ENCODE measurements at places on chromosomes 1 and 21.

GRCh38 chr1:240031009-240031408, 60.7 kb upstream of the FMN2 start:
- DNase-seq, result peak; percentile 35

DNA sequence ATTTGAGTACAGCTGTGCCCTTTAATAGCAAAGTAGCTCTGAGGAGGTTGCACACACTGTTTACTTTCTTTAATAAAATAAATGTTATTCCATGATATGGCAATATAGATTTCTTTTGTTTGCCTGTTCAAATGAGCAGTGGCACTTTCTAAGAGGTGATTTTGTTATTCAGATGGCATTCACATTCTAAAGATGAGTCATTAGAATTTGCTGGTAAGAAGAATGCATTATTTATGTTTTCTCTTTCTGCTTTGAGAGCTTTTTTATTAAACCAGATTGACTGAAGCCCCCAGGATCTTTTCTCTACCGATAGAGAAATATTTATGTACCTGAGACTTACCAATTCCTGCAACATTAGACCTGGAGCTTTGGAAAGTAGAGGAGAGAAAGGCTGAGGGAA, 11.2 kb upstream of the LEPR start:
- no peak for DNase-seq

DNA sequence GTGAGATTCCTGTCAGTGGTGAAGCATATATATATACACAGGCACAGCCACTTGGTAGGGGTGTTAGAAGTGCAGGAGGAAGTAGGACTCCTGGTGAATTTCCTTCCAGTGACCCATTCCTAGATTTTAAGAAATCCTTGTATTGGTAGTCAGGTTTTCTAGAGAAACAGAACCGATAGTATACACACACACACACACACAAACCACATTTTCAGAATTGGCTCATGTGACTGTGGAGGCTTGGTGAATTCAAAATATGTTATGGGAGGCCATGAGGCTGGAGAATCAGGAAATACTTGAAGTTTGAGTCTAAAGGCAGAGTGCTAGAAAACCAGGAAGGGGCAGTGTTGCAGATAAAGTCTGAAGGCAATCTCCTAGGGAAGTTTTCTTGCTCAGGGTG, 114.2 kb downstream of the FCRL5 start:
- DNase-seq, result no peak

GRCh38 chr1:171803045-171803444, 21.6 kb downstream of the METTL13 start:
- no peak for DNase-seq

DNA sequence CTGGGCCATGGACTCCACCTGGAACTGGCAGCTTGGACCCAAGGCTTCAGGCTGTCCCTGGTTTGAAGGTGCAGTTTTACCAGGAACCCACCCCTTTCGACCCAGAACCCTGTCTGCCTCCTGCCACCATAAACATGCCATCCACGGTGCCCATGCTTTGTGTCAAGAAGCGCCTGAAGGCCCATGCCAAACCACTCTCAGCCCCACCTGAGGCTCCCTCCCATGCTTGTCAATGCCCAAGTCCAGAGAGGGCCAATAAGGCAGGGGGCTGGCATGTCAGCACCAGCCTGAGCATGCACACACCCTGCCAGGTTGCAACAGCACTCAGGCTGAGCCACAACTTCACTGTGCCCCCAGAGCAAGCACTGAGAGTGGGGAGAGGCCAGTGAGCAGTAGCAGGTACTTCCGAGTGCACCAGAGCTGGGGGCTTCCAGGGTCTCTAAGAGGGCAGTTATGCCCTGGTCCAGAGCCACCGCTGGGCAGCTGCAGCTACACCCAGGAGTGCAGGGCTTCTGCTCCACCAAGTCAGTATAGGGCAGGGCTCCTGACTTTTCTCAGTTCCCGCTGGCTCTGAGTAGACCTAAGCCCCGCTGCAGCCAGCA, 1256.0 kb downstream of the AMY1C start:
- no peak for DNase-seq

GRCh38 chr1:23726686-23727085, 16.6 kb upstream of the ELOA start:
- no peak for DNase-seq

- DNase-seq, result no peak
Observed at GRCh38 chr1:63487336-63488065, 35.5 kb downstream of the ITGB3BP start.

DNA sequence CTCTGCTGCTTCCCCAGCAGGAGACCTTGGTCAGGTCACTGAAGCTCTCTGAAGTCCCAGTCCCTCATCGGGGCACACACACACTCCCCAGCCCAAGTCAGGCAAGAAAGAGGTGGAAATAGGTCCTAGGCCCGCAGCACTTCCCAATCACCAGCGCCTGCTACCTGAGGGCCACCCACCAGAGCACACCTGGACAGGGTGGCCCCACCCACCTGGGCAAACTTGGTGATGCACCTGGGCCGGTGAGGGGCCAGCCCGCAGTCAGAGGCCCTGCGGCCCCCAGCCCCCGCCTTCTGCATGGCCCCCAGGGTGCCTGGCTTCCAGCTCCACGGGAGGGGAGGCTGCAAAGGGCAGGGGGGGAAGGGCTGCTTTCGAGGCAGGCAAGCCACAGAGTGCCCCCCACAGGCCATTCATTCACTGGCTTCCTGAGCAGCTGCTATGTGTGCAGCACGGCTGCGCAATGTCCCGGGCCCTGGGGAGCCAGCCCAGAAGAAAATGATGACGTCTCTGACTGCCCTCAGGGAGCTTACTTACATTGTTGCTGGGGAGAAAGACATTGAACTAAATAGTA, 4.7 kb downstream of the SH2D5 start:
- no peak for DNase-seq

DNA sequence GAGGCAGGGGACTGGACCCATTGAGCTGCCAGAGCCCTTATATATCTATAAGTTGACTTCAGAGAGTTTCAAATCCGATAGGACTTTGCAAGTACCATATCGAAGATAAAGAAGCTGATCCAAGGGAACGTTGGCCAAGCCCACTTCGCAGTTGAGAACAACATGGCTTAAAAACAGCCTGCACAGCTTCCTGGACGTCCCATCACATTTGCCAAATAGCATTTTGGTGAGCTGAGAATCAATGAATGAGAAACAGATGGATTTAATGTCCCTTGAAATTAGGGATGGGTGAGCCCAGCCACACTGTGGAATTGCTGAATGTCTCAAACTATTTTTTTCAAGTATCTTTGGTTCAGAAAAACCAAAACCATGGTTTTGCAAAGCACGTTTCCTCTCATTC, 64.8 kb downstream of the KCNJ15 start:
- DNase-seq, result no peak

GRCh38 chr1:248841702-248842395, 3.8 kb downstream of the ZNF672 start:
- peak; percentile 43 for DNase-seq

DNA sequence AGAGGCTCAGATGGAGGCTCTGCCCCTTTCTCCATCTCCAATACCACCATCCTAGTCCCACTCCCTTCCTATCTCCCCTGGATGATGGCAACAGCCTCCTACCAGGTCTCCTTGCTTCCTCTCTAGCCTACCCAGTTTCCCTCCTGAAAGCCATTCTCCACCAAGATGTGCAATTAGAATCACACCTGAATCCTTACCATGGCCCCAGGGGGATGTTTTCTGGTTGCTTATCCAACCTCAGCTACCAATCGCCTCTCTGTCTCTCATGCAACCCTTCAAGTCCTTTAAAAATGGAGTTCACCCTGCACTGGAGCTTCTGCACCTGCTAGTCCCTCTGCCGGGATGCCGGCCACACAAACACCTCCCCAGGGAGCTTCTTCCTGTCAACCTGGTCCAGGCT, 2.9 kb downstream of the RCAN1 start:
- no peak for DNase-seq

GRCh38 chr1:158002022-158002630, 8.7 kb downstream of the KIRREL1 start:
- peak; percentile 23 for DNase-seq

DNA sequence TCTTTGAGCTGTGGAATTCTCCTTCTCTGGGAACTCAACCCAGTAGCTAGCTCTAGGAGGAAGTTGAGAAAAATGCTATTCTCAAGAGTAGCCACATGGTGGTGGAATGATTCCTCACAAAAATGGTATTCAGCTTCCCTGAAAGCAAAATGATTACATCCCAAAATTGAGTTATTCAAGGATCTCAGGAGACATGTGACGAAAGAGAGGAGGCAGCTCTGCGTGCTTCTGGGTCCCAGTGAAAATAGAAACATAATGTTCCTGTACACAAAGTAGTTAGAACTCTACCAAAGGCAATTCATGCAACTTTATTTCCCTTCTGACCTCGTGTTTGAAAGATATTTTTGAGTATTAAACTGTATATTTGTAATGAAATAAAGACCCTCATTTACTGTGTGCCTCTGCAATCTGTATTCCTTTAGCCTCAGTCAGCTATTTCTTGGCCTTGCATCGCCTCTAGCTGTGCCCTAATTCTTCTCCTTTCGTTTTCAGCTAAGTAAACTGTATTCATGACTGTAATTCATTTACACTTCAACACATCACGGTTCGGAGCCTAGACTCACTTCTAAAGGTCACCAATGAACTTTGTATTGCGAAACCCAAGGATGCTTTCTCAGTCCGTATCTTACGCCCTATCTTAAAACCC, 167.3 kb downstream of the FASLG start:
- peak; percentile 68 for DNase-seq

GRCh38 chr1:195733826-195734225, 874.4 kb downstream of the KCNT2 start:
- peak; percentile 6 for DNase-seq

- DNase-seq, result no peak
Observed at GRCh38 chr1:53328541-53329499, 950 bp upstream of the LRP8 start.

DNA sequence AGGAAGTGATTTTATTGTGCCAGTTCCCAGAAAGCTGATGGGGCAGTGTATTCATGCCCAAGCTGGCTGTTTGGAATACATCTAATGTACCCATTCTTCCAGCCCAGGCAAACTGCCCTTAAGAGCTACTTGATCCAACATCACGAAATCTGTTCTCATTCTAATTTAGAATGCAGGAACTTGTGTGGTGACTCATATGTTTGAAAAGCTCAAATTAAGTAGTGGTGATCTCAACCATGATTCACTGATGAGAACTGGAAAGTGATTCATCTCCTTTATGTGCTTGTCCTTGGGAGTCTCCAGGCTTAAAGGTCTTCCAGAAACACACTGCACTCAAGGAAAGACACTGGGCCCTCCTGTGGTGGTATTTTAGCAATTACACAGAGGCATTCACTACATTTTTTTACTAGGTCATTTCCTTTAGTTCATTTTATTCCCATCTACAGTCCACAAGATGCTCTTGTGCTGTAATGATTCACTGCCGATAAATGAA, 65.4 kb downstream of the RPE65 start:
- peak; percentile 98 for DNase-seq

GRCh38 chr21:16124378-16125138, 394.8 kb downstream of the USP25 start:
- DNase-seq, result peak; percentile 73

- DNase-seq, result no peak
Observed at GRCh38 chr1:85421179-85421578, 43.8 kb downstream of the DDAH1 start.

DNA sequence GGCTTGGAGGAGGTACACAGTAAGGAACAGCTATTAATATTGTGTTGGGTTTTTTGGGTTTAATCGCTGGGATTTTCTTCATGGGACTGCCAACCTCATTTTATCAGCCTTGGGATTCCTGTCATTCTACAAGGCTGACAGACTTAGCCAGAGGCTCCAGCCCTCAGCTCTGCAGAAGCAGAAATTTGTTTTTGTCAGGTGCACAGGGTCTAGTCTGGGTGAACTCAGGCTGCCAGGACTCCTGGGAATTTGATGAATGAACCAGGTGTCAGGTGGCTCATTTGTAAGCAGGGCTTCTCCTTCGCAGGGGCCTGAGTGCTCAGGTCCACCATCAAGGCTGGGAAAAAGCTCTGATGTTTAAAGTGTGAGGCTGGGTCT, 11.5 kb upstream of the ZNF362 start:
- no peak for DNase-seq

- DNase-seq, result peak; percentile 47
Observed at GRCh38 chr1:66275083-66275482, 258.9 kb upstream of the SGIP1 start.

DNA sequence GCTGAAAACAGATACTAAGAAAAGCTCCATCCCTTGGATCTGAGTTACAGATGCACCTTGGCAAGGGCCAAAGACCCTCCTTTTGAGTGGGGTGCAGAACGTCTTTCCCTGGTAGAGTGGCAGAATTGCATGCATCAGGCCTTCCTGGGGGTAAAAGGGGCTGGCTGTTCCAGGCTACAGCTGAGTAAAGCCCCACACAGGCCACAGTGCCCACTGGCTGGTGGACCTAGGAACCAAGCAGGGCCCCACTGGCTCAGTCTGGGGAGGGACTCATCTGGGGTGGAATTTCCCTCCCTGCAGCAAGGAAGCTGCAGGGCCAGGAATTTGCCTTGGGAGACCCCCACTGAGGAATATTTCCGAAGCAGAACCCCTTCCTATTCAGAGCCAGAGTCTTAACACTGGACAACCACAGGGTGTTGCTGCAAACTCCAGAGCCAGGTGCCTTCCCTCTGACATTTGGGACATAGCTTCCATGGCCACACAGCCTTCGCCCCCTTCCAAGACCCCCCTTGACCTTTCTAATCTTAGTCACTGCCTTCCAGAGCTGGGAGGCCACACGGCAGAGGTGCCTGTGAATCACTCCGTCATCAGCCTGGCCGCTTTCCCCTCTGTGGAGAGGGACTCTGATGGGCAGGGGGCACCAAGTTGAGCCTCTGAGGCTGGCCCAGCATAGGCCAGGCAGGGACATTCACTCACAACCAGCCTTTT, 52.5 kb downstream of the LACTBL1 start:
- no peak for DNase-seq

DNA sequence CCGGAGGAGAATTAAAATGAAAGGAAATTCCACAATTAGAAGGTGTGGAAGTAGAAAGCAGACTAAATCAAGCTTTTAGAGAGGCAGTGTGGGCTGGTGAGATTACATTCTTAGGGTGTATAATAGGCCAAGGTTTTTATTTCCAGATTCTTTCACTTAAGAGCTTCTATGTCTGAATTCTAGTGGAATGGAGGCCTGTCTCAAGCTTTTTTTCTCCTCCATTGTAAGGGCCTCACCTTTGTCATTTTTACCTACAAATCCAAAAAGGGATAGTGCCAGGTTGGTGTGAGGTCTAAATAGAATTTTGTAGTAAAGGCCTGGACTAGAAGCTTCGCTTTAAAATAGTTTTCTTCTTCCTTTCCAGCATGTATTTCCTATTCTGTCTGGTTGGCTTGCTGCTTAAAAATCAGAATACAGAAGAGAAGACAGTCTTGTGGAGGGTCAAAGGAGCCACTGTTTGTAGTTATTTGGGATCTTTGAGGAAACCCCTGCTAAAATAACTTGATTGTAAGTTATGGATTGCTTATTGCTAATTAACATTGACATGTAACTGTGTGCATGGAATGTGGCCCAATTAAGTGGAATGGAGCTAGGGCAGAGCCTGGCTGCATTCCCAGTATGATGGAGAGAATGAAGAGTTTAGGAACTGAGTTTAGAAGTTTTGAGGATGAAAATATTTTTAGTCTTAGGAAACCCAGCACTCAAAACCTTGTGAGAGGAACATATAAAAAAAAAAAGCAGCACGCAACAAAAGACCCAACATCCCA, 162.5 kb upstream of the B3GALT2 start:
- no peak for DNase-seq

GRCh38 chr1:192826791-192827546, 18.1 kb downstream of the RGS2 start:
- peak; percentile 35 for DNase-seq
